Adipocyte (in vitro differentiated cells): ENCODE measurements at places on chromosomes 1 and 21.
A peak's percentile ranks its signal among the peaks of the same experiment; 100 is the strongest.

DNA sequence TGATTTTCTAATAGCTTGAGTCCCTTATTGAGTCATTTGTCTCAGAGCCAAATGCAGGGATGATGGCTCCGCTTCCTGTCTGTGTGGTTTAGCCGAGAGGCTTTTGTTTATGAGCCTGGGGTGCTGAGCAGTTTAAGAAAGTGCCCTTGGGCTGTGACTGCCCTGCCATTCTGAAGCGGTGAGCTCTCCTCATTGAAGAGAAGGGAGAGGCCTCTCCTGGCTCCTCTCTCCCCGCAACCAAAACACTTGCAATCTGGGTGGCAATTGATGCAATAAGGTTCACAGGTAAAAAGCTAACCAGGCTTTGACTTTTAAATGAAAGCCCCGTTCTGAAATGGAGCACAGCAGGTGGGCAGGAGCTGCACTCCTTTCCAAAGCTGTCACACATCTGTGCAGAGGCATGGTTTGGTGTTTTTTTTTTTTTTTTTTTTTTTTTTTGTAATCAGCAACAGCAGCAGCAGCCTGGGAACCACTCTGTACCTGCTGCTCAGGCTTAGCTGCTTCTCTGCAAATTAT, 403.7 kb downstream of the SIPA1L2 start:
- peak; percentile 51 for DNase-seq

DNA sequence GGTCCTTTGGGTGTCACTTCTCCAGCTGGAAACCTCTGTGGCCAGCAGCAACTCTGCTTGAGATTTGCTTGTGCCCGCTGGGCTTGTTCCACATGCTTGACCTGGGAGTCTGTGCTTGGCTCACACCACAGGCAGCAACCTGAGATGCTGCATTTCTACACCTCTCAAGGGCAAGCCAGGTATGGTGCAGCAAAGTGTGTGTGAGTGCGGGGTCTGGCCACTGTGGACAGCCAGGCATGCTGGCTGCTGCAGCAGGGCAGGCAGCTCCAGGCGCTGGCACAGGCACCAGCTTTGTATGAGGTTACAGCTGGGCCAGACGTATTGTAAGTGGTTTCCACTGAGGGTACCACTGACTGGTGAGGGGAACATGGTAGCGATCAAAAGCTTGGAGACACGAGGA, 242.0 kb downstream of the PTGER3 start:
- DNase-seq = no peak

DNA sequence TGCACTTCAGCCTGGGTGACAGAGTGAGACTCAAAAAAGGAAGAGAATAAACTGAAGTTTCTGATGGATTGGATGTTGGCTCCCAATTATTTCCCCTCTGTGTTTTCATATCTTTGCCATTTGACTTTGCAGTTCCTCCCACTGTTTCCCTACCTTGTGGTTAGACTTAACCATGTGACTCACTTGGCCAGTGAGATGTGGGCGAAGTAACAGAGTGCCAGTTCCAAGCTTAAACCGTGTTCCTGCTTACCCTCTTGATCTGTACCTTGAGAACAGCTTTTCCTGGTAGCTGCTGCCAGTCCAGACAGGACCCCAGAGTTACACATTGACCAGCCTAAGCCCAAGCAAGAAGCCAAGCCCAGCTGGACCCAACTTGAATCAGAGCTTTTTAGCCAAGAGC, 323.4 kb downstream of the LTN1 start:
- no peak for DNase-seq

DNA sequence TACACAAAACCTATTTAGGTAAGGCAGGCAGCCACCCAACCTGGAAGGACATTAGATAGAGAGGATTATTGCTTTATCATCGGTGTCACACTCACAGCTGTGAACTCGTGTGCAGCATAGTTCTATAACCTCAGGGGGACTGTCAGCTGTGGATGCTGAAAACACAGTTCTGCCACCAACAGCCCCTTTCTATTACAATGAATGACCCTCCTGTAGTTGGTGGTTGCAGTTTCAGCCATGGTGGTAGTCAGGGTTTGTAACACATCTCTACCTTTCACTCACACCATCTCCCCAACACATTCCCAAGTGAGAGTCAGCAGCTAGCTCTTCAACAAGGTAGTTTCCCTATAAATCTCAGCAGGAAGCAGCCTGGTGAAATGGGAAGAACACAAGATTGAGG, 136.8 kb downstream of the ZC3H11B start:
- DNase-seq = no peak

DNA sequence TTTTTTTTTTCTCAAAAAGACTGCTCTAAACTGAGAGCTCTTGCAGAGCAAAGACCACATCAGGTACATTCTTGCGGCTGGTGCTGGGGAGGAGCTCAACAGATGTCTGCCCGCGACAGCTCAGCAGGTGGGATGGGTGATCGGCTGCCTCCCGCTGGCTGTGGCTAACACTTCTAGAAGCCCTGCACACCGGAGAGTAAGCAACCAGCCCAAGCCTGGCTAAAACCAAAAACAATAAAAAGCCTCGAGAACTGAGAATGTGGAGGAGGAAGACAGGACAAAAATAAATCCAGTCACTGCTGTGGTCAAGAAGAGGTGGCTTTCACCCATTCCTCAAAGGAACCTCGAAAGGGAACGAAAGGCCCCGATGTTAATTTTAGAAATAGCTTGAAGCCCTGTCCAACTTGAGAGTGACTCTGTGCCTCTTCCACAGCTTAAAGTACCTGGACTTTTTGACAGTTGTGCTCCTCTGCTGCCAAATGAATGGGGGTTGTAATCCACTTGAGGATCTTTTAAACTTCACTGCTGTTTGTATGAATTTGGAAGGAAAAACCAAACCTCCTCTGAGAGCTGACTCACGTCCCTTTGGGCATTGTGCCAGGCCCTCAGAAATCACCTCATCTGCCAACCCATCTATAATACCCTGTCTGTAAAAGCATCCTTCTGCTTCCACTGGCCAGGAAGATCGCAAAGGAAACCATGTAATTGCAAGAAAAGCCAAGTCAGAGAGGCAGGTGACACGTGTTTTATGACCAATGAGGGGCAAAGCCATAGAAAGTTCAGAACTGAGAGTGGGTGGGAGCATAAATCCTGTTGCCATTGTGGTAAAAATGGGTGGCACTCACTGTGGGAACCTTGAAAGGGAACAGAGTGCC, 78.6 kb downstream of the KCNN3 start:
- DNase-seq = peak; percentile 10

DNA sequence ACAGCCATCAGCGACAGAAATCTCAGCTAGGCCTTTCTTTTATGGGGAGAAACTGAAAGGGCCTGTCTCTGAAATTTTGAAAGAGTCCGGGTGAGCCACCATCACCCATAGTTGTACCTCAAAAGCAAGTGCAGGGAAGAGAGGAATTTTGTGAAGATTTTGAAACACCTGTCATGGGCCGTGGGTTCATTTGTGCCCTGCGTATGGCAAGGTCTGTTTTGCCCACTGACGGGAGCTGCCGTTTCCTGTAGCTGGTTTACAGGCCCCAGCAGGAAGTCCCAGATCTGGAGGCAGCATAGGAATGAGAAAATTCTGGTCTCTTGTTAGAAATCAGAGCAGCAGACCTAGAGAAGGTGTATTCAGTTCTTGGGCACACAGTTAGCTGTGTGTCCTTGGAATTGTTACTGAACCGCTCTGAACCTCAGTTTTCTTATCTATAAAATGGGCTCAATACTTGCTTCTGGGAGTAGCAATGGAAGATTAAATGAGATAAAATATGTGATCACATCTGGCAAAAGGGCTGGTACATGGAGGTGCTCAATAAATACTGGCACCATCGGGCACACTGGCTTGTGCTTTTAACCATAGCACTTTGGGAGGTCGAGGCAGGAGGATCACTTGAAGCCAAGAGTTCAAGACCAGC, 52.5 kb downstream of the MAN1C1 start:
- no peak for DNase-seq

- DNase-seq = no peak
Observed at GRCh38 chr1:8731162-8731561, 86.3 kb downstream of the RERE start.

- no peak for DNase-seq
Observed at GRCh38 chr1:112713466-112714312, 1.4 kb downstream of the PPM1J start.

DNA sequence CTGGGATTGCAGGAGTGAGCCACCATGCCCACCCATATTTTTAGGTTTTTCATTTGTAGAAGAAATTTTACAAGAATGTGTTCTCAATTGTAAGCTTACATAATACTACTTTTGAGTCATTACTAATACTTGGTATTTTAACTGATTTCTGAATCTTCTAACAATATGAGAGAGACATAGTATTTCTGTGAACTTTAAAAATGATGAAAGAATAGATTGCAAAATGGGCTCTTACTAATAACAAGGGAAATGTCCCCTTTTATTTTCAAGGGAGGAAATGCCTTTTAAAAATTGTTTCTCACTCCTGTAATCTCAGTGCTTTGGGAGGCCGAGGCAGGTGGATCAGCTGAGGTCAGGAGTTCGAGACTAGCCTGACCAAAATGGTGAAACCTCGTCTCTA, 5.9 kb downstream of the AGO3 start:
- DNase-seq = peak; percentile 51

DNA sequence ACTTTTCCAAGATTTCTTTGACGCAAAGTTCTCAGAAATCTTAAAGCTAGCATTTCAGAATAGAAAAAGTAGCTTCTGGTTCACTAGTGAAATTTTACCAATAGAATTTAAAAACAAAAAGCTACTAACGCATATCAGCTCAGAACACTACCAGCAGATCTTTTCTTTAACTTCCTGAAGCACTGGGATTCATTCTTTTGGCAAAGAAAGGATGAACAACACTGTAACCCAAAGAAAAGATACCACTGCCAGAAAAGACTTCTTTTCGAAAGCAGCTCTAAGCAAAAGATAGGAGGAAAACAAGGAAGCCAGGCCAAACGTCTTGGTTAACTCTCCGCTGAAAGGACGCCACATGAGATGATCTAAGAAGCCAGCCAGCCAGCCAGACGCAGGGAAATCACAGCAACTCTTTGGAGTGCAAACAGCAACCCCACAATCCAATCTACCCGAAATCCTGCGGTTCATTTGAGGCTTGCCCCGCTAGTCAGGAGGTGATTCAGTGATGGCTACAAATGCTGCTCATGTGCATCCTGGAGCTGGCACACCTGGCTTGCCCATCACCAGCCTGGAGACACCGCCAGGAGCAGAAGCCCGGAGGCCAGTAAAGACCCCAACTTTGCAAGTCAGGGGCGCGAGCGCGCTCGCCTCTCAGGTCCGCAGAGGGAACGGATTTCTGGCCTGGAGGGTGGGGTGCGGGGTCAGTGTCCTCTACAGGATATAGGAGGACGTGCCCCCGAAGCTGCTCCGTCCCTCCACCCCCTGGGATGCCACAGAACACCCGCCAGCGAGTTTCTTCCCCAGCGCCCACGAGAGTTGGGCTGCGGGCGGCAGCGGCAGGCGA, 812 bp downstream of the NBPF1 start:
- peak; percentile 98 for DNase-seq

DNA sequence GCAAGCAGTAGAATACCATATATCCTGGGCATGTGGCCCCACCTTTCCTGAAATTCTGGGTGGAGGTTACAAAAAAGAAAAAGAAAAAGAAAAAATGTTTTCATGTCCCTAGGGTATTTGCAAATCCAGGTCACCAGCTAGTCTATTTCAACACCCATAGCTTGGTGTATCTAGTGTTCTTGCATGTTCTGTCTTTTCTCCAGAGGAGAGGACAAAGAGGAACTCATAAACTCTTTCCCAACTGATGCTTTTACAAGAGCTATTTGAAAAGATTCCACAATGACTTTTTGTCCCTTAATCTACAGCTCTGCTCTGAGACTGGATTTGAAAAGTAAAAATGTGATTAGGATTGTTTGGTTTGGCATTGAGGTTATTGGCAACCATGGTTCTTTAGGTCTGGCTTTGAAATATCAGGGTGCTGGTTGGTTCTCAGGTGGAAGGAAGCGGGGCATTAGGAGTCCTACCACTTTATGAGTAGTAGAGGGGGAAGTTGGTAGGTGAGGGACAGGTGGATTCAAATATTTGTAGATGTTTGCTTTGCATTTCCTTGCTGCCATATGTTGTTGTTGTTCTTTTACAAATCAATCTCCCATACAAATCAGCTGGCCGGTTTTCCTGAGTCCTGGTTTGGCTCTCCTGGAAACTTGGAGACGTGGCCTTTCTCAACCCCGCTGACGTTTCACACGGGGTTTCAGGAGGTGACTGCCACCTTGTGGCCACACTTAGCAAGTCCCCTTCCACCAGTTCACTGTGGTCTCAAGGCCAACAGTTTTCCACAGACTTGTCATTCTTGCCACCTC, 126.7 kb upstream of the KIAA0040 start:
- DNase-seq = peak; percentile 85

GRCh38 chr1:230868736-230869385, 540 bp upstream of the C1orf198 start:
- DNase-seq = peak; percentile 68

DNA sequence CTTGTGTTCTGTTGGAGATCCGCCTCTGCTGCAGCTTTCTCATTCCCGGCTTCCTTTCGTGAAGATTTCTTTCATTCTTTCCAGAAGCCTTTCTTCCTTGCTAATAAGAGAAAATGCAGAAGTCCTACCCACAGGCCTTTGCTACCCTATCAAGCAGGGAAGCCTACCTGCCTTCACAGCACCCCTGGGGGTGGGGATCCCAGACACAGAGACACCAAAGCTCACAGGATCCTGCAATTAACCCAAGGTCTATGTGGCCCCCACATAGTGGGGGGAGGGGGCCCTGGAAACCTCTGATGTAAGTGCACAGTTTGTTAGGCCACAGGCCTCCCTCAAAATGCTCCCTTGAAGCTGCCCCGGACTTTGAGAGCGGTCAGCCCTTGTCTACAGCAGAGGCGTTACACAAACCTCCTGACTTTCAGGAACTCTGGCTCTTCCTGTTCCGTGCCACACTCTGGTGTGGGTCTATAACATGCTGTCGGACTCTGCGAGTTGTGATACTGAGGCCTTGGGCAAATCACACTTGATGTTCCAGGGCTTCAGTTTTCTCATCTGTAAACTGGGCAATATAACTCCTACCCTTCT, 31.2 kb downstream of the NKAIN1 start:
- DNase-seq = no peak

GRCh38 chr21:32708069-32708468, 19.7 kb downstream of the SYNJ1 start:
- DNase-seq = no peak

GRCh38 chr1:115429884-115430283, 91.8 kb upstream of the NGF start:
- DNase-seq = no peak
